ENCODE measurements at places on chromosomes 6 and 20. TPM values are rescaled to one million over a fixed set of nuclear protein-coding genes. Genes with fewer than 3 reads are reported as not detected.

DNA sequence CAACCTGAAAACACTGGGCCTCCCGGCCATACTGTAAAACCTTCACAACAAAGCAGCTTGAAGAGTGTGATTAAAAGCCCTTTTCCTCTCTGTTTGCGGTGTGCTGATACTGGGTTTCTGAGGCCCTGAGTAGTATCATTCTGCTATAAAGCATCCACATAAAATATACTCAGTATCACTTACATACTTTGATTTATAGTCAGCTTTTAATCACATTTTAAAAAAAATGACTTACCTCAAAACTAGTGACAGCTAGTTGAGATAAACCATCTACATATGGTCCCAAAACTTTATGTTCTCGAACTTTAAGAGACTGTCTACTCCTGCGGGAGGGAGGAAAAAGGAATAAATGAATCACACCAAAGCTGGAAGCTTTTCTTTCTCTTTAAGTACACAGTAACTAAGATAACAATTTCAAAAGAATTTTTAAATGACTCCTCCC, 135.7 kb downstream of the KIF13A start:
- DNase-seq, result no peak
- no peak overlapping the region for H3K4me3 ChIP-seq
- H3K4me1 ChIP-seq, result peaks cover 12% of the 10 kb centered on the region
- peaks cover 61% of the 10 kb centered on the region for H3K36me3 ChIP-seq
- no peaks in the 10 kb centered on the region for H3K27me3 ChIP-seq

DNA sequence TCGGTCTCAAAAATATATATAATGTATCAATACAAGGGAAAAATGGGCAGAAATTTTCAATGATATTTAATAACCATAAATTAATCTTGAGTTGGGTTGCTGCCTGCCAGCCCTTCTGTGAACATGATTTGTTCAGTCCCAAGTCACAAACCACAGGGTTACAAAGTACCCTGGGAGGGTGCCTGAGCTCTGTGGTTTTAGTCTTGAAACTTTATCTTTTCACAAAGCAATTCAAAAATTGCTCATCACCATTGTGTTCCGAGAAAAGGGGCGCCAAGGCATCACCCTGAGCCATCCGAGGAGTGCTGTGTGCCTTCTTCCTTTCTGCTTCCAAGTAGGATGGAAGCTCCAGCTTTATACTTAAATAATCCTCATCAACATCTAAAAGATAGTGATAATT, 141.6 kb upstream of the AKAP12 start:
- no peak for DNase-seq
- H3K4me1 ChIP-seq, result peaks cover 10% of the 10 kb centered on the region
- H3K4me3 ChIP-seq, result no peak overlapping the region
- no peaks in the 10 kb centered on the region for H3K27me3 ChIP-seq

Gene TMEM151B
- not detected for total RNA-seq

- no peak for DNase-seq
- H3K27ac ChIP-seq, result no peak overlapping the region
- H3K27me3 ChIP-seq, result no peaks in the 10 kb centered on the region
These were observed 269.9 kb downstream of the UST start for GRCh38 chr6:149016716-149017115.

Gene ABHD16B
- not detected for total RNA-seq

- H3K27me3 ChIP-seq, result peaks cover 24% of the 10 kb centered on the region
- no peak for DNase-seq
- H3K27ac ChIP-seq, result no peak overlapping the region
- no peaks in the 10 kb centered on the region for H3K36me3 ChIP-seq
- H3K4me1 ChIP-seq, result no peaks in the 10 kb centered on the region
These were observed 49.8 kb downstream of the NRN1 start for GRCh38 chr6:5956939-5957338.

Gene ZC2HC1B
- not detected for total RNA-seq

Gene C6orf163
- total RNA-seq, result 1.6 TPM

DNA sequence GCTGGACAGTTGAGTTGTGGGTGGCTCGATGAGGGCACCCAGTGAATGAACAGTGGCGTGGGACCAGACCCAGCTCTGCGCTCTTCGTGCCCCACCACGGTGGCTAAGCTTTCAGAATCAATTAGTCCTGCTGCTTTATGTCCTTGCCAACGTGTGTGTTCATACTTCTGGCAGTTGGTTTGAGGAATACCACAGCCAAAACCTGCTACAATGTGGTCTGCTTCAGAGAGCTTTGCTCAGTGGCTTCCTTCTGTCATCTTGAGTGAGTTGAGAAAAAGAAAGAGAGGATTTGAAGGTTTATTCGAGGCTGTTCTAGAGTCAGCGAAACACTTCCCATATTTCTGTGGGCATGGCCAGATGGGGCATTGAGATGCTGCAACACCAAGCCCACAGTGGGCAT, 39.5 kb upstream of the SLC22A2 start:
- peaks cover 6% of the 10 kb centered on the region for H3K27me3 ChIP-seq
- H3K27ac ChIP-seq, result no peak overlapping the region
- DNase-seq, result no peak
- no peak overlapping the region for H3K4me3 ChIP-seq
- no peaks in the 10 kb centered on the region for H3K4me1 ChIP-seq
- no peaks in the 10 kb centered on the region for H3K36me3 ChIP-seq

DNA sequence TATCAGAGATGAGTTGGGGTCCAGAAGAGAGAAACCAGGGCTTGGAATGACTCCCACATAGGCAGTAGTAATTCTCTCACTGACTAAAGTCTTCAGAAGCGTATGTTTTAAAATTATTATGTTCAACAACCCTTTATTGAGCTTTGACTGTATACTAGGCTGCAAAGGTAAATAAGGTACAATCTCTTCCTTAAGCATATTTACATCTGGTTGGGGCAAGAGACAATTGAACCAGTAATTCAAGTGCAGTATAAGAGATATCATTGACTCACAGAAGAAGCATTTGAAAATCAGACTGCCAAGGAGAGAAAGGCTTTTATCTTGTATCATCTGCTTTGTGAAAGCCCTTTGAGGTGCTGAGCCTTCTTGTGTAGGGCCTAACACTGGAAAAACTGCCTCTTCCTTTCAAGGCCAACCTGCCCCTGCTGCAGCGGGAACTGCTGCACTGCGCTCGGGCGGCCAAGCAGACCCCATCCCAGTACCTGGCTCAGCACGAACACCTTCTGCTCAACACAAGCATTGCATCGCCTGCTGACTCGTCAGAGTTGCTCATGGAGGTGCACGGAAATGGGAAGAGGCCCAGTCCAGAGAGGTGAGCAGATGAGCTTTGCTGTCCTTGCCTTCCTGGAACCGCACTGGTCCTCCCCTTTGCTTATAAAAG, 39.3 kb upstream of the C20orf144 start:
- H3K27me3 ChIP-seq, result no peaks in the 10 kb centered on the region
- H3K27ac ChIP-seq, result no peak overlapping the region
- peaks cover 16% of the 10 kb centered on the region for H3K4me1 ChIP-seq
- H3K4me3 ChIP-seq, result no peak overlapping the region
- H3K36me3 ChIP-seq, result peaks cover 48% of the 10 kb centered on the region

DNA sequence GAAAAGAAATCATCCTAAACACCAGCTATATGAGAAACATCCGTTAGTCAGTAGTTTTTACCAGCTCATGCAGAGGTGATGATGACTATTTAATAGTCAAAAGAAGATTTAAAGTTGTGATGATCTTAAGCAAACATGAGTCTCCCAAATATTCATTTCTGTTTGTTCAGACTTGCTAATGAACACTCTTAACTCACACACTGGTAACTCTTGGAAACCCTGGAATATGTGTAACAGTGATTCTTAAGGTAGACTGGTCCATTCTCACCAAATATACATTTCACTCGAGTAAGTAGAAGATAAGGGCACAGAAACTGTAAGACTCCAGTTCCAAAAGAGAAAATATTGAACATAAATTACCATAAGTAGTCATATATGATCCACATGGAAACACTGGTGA, 29.1 kb downstream of the RSPO3 start:
- H3K4me1 ChIP-seq, result peaks cover 8% of the 10 kb centered on the region
- no peaks in the 10 kb centered on the region for H3K27me3 ChIP-seq
- DNase-seq, result no peak
- H3K4me3 ChIP-seq, result no peak overlapping the region
- no peaks in the 10 kb centered on the region for H3K36me3 ChIP-seq
- no peak overlapping the region for H3K27ac ChIP-seq

DNA sequence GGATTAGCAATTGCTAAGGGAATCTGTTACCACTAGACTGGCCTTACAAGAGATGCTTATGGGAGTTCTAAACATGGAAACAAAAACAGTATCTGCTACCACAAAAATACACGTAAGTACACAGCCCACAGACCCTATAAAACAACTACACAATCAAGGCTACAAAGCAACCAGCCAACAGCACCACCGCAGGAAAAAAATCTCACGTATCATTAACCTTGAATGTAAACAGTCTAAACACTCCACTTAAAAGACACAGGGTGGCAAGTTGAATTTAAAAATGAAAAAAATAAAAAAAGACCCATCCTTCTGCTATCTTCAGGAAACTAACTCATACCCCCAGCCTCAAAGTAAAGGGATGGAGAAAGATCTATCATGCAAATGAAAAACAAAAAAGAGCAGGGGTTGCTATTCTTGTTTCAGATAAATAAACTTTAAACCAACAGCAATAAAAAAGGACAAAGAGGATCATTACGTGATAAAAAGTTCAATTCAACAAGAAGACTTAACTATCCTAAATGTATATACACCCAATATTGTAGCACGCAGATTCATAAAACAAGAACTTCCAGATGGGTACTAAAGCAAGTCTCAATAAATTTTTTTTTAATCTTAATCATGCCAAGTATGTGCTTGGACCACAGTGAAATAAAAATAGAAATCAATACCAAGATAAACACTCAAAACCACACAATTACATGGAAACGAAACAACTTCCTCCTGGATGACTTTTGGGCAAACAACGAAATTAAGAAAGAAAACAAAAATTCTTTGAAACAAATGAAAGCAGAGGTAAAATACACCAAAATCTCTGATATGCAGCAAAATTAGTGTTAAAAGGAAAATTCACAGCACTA, 52.3 kb downstream of the RNGTT start:
- H3K27me3 ChIP-seq, result no peaks in the 10 kb centered on the region
- no peak for DNase-seq
- H3K4me3 ChIP-seq, result no peak overlapping the region
- no peak overlapping the region for H3K27ac ChIP-seq
- H3K4me1 ChIP-seq, result peaks cover 29% of the 10 kb centered on the region

DNA sequence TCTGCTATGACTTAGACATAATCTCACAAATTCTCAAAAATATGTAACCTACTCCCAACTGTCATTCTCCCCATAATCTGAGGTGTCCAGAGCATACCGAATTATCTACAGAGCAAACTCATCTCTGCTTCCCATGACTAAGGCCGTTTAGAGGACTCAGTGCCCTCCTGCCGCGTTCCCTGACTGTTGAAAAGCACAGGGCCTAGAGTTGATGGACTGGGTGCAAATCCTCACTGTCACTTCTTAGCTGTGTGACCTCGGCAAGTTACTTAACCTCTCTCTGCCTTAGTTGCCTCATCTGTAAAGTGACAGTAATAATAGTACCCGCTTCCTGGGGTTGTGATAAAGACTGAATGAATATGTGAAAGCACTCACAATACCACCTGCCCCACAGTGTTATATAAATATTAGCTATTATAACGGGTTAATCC, 4.7 kb upstream of the TUBB2A start:
- no peaks in the 10 kb centered on the region for H3K36me3 ChIP-seq
- H3K27ac ChIP-seq, result peak overlapping the region; percentile 96
- no peak for DNase-seq
- H3K4me3 ChIP-seq, result peak overlapping the region; percentile 82

DNA sequence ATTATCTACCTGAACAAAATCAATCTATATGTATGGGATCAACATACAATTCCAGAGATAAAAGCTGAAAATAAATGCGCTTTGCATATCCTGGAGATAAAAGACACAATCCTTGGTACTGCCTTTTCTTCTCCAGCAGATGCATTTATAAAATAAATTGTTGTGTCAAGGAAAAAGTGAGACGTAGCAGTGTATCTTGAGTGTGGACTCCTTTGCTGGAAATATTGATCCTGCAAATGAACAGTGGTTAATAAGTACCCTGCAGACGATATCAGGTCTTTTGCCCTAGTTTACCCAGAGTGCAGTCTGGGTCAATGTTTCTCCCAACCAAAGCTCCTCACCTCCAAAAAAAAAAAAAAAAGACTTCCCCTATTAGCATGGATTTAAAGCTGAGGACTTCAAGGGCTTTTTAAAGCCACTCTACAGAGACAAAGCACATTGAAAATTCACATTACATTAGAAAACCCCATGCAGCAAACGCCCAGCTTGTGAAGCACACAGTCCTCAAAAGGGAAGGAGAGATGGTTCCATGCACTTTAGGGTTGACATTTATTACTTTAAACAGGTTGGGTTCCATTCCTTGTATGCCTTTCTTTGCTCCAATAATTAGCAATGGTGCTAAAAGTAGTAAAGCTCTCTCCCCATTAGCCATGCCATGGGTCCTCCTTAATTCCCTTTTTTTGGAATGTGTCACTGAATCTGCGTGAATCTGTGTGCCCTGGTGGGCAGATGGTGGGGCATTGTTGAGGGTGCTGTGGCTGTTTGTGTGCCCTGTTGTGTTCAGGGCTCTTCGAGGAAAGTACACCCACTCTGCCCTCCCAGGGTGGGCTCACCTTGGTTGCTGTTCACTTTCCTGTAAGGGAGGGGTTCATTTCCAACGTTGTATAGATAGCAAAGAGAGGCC, 21.1 kb downstream of the FOXA2 start:
- H3K4me3 ChIP-seq, result no peak overlapping the region
- H3K27me3 ChIP-seq, result peaks cover 100% of the 10 kb centered on the region
- no peaks in the 10 kb centered on the region for H3K36me3 ChIP-seq
- no peak overlapping the region for H3K27ac ChIP-seq

- H3K27ac ChIP-seq, result no peak overlapping the region
- no peak overlapping the region for H3K4me3 ChIP-seq
- H3K4me1 ChIP-seq, result peaks cover 19% of the 10 kb centered on the region
These were observed 106.2 kb downstream of the FARS2 start for GRCh38 chr6:5367510-5367909.

Gene CDC5L
- total RNA-seq, result 20.0 TPM

GRCh38 chr6:13597073-13597472, 18.1 kb upstream of the NOL7 start:
- DNase-seq, result no peak
- H3K36me3 ChIP-seq, result peaks cover 100% of the 10 kb centered on the region
- no peaks in the 10 kb centered on the region for H3K4me1 ChIP-seq
- H3K4me3 ChIP-seq, result no peak overlapping the region

DNA sequence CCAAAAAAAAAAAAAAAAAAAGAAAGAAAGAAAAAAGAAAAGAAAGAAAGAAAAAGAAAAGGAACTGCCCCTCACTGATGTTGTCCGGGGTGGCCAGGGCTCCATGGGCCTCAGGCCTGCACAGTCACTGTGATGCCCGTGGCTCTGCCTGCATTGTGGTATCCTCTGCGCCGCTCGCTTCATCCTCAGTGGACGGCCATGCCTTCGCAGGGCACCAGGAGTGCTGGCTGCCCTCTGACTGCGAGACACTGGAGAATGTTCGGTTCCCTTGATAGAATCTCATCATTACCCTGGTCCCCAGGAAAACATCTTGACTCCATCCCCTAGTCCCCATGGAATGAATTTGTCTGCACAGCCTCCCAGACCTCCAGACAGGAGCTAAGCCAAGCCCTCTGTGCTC, 61.7 kb downstream of the TMEM242 start:
- no peak for DNase-seq
- H3K27ac ChIP-seq, result no peak overlapping the region
- H3K4me1 ChIP-seq, result peaks cover 15% of the 10 kb centered on the region
- no peak overlapping the region for H3K4me3 ChIP-seq

GRCh38 chr6:88483424-88483823, 317.3 kb upstream of the CNR1 start:
- DNase-seq, result no peak
- no peaks in the 10 kb centered on the region for H3K4me1 ChIP-seq
- no peak overlapping the region for H3K27ac ChIP-seq
- H3K36me3 ChIP-seq, result no peaks in the 10 kb centered on the region
- H3K27me3 ChIP-seq, result no peaks in the 10 kb centered on the region

GRCh38 chr6:35170166-35170565, 29.0 kb upstream of the TCP11 start:
- H3K4me3 ChIP-seq, result no peak overlapping the region
- H3K27me3 ChIP-seq, result no peaks in the 10 kb centered on the region
- no peak overlapping the region for H3K27ac ChIP-seq
- H3K4me1 ChIP-seq, result peaks cover 19% of the 10 kb centered on the region

Gene HMGN4
- total RNA-seq, result 29.7 TPM
